NCI-H748 treated with DMSO at 0.1 percent for 48 hours (cell line): ENCODE measurements at places on chromosomes 11 and 22.

DNA sequence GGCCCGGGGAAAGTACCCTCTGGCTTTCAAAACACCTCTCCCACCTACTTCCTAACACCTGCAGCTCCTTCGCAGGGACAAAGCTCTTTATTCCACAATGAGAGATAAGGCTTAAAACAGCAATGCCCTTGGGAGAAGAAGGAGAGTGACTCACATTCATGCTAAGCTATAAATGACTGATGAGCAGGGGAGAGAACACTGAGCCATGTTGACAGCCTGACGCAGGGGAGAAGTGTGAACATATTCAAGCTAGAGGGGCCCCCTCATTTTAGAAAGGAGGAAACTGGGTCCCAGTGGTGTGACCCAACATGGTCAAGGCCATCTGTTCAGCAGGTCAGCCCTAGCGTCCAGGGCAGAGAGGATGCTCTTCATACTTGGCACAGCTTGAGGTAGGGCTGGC, 171.8 kb downstream of the DSCAML1 start:
- no peak for DNase-seq

DNA sequence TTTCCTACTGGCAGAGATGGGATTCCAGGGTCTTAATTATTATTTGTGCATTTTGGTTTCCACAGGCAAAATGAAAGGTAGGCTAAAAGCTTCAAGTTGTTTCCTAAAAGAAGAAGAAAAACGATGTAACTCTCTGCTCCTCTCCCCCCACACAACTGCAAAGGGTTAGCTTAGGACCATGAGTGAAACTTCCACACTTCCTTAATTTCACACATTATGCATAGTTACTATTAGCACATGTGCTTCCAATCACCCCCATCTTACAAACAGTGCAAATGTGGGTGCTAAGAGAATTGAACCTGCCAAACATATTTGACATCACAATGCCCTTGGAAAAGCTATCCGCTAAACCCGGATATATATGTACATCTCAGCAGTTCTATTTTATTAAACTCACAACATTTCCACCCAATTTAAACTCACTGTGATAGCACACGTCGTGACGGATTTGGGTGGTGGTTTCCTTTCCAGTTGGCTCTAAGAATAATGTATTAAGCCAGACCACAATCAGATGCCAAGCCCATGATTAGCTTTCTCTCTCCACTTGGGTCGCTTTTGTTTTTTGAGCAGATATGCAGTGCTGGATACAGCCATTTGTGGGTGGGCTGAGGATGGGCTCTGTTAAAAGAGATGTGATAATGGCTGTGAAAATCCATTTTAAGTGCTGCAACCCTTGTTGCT, 245.0 kb upstream of the POU2AF2 start:
- DNase-seq = no peak

DNA sequence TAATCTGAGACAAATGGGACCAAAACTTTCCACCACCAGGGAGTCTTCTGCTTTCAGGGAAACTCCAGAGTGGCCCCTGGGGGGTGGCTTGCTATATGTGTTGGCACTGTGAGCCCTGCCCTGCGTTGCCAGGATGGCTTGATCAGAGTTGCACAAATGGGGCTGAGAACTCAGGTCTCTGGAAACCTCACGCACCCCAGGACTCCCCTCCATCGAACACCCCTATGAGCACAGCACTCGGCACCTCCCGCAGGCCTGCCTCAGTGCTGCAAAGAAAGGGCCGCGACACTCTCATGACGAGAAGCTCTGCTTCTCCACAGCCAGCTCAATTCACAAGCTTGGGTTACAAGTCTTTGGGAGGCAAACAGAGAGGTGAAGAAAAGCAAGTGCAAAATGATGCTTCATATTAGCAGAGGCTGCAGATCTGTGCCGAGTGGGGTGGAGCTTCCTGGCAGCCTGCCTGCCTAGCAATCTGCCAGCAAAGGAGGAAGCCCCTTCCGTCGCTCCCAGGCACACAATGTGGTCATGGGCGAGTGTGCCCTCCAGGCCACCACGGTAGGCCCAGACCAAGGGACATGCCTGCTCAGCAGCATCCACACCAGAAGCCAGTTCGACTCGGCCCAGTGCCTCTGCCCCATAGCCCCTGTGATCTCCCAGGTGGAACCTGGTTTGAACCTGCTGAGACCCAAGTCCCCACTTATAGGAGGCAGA, 55.7 kb downstream of the MYH9 start:
- no peak for DNase-seq

- DNase-seq = no peak
These were observed 19.6 kb downstream of the ENTHD1 start for GRCh38 chr22:39873965-39874364.

DNA sequence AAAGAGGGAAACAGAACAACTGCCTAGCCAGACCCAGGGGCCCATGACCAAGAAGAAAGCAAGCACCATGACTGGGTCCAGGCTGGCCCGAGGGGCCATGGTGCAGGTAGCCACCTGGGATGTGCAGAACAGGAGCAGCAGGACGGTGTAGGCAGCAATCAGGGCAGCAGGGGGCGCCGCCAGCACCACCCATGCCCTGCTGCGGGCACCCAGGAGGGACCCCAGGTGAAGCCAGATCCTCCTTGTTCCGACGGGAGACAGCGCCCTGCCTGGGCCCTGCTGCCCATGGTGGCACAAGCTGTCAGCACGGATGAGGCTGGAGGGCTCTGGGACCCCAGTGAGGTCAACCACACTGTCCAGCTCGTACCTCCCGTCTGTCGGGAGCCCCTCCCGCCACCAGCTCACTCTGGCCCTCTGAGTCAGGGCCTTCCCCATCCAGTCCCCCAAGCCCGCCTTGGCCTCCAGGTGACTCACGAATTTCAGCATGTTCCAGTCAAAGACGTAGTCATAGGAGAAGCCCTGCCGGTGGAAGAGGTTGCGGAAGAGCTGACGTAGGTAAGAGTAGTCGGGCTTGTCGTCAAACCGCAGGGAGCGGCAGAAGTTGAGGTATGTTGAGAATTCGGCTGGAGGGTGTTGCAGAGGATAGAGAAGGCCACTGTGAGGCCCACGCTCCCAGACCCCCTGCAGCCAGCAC, 18.8 kb downstream of the CSNK1E start:
- no peak for DNase-seq

GRCh38 chr11:15557457-15558230, 442.9 kb downstream of the INSC start:
- no peak for DNase-seq

DNA sequence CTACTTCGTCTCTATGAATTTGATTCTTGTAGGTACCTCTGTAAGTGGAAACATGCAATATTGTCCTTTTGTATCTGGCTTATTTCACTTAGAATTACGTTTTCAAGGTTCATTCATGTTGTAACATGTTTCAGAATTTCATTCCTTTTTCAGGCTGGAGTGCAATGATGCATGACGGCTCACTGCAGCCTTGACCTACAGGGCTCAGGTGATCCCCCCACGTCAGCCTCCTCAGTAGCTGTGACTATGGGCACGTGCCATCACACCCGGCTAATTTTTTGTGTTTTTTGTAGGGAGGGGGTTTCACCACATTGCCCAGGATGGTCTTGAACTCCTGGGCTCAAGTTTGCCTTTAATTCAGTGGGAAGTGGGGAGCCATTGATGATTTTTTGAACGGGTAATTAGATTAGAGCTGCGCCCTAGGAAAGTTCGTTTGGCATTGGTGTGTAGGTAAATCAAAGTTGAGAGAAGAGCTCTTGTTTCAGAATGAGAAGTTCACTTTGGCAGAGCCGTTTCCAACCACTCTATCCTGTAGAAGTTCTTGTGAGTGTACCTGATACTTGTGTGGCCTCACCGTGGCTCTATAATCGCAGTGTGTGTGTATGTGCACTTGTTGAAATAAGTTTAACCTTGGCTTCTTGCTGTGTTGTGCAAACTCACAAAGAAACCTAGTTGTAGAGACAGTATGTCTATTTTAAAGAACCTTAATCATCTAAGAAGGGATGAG, 115.9 kb downstream of the NAV2 start:
- DNase-seq = no peak

GRCh38 chr11:113874096-113874495, 1.3 kb downstream of the USP28 start:
- DNase-seq = no peak

- DNase-seq = no peak
These were observed 1102.6 kb downstream of the DLG2 start for GRCh38 chr11:84524422-84525051.

GRCh38 chr11:46984987-46985386, 48.4 kb downstream of the CSTPP1 start:
- DNase-seq = no peak

DNA sequence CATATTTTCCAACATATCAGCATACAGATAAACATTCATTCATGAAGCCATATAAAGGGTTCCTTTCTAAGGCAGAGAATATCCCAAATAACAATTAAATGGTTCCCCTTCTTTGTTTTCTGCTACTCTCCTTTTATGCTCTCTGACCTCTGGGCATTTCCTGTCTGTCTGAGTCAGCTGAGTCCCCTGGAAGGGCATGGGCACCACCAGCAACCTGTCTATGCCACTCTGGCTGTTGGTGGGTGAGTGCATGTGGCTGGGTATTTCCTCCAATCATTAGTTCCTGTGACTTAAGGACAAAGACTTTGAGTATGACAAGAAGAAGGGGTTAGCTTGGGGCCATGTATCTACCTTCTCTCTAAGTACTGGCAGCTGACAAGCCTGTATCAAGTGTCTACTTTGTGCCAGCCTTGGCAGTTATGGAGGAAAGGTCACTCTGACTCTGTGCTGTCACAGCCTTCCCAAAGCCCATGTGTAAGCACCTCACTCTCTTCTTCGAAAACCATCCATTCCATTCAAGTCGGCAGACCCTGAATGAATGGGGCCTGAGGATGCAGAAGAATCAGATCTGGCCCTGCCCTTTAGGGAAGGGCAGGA, 86.3 kb upstream of the PHOX2A start:
- DNase-seq = no peak

DNA sequence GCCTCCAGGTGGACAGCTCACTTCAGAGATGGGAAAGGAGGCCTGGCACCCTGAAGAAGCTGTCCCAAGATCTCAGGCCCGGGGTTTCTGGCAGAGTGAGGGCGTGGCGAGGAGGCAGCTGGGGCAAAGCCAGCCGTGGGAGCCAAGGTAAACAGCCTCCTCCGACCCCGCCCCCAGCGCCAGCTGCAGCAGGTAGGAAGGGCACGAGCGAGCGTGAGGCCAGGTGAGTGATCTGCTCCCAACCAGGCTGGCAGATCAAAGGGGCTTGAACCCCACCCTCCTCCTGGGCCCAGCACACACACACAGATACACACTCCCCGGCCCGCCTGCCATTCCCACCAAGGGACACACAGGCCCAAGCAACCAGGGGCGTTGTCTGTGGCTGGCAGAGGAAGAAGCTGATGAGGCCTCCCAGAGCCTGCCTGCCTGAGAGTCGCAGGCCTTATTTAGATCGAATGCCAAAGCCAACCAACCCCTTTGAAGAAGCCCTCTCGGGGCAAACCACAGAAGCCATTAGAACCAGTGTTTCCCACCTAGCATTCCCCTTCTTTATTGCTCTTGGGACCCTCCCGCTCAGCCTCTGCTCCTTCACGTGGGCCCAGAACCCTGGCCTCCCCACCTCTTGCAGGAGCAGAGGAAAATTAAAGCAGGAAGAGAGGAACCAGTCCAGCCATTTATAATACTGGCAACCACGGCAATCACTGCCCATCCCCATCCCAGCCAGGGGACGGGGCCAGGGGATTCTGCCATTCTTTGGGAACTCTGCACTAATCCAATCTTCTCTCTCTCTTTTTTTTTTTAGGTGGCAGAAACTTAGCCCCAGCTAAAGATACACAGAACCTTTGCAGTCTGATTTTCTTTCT, 5.0 kb downstream of the PDGFB start:
- peak; percentile 63 for DNase-seq

DNA sequence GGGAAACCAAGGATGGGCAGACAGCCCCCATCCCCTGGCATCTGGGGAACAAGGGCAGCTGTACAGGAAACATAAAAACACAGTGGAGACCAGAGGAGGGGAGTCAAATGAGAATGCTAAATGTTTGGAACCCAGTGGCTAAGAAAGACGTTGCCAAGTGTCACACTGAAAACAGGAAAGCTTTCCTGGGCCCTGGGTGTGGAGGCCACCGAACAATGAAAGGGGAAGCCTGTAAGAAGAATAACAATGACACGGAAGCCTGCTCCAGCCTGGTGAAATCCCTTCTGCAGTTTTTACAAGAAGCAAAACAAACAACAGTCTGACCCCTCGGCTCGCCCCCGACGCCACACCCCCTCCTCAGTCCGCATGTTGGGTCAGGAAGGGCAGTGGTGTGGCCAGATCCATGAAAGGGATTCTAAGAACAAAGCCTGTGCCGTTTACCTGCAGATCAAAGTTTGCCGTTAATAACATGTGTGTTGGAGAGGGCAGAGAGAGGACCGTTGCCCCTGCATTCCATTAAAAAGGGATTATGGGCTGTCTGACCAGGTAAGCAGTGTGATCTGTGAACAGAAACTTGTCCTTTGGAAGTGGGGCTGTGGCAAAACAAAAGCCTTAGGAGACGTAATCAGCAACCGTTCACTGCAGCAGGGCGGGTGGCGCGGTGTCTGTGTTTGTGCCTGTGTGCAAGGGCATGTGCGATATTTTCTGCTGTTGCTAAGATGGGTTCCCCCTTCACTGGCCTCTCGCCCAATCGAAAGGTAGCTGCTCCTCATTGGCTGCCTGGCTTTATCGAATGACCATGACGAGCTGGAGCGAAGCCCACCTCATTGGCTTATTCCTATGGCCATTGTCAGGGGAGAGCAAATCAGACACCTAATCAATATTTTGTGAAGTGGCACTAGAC, 113.7 kb upstream of the BLID start:
- no peak for DNase-seq

GRCh38 chr11:61041755-61042518, 60.4 kb upstream of the CD5 start:
- peak; percentile 94 for DNase-seq

DNA sequence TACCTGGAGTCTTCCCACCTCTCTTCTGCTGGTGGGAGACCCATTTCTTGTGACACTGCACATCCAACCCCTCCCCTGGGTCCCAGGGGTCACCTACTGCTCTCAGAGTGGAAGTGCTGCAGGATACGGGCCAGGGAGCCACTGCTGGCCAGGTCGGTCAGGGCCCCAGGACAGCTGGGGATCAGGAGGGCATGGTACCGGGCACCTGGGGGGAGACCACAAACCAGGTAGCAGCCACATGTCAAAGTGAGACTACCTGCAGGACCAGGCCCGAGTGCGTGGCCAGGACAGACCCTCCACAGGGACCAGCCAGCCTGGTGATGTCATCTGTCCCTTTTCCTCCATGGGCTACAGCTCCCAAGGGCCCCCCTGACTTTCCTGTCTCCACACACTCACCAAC, 3.9 kb downstream of the GATD1 start:
- no peak for DNase-seq

- no peak for DNase-seq
These were observed 20.9 kb upstream of the DRD2 start for GRCh38 chr11:113496026-113496651.

DNA sequence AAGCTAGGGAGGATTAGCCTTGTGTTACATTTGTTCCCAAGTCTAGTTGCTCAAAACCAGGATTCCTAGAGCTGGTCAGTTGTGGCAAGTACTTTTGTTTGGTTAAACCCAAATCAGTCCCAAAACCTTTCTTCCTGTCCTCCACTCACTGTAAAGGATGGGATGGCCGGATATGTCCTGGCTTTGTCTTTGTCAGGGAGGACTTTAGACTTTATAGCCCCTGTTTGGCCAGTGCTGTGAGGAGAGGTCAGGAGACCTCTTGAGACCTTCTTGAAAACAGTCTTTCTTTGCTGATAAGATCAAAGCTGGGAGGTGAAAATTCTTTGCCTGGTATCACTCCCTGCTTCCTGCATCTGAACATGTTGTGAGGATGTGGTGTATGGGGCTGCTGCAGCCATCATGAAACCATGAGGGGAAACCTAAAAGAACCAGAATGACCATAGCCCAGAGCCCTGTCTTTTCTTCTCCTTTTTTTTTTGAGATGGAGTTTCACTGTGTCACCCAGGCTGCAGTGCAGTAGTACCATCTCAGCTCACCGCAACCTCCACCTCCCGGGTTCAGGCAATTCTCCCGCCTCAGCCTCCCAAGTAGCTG, 43.6 kb upstream of the FTH1 start:
- no peak for DNase-seq
